GM12878 (cell line): ENCODE measurements at places on chromosomes 1 and 21. TPM values are rescaled to one million over a fixed set of nuclear protein-coding genes. Genes with fewer than 3 reads are reported as not detected.

GRCh38 chr21:45029948-45030681 lies 44.3 kb upstream of the ADARB1 start:
- no peak for DNase-seq

- DNase-seq = no peak
These were observed 45.5 kb downstream of the VWA5B1 start for GRCh38 chr1:20336105-20336605.

- no peak for DNase-seq
These were observed 2.2 kb downstream of the CAMK1G start for GRCh38 chr1:209585672-209586071.

The SLC26A9 gene
- 0.11 and 0.15 TPM in 2 replicates for total RNA-seq

DNA sequence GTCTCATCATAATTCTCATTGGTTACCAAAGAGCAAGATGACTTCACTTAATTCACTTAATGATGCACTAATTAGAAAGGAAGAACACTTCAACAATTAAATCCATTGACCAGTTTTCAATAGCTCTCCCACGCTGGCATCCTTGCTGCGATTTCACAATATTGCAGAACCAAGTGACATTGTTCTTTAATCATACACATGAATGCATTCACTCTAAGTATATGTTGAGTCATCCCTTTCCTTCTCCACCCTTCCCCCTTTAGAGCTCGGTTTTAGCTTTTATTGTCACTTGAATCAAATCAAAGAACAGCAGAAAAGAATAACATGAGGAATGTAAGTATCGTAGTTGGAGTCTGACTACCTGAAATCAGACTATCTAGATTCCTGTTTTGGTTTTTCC lies 233.6 kb upstream of the FMN2 start:
- DNase-seq = no peak

- DNase-seq = no peak
These were observed 87.9 kb upstream of the HMCN1 start for GRCh38 chr1:185646202-185646683.

DNA sequence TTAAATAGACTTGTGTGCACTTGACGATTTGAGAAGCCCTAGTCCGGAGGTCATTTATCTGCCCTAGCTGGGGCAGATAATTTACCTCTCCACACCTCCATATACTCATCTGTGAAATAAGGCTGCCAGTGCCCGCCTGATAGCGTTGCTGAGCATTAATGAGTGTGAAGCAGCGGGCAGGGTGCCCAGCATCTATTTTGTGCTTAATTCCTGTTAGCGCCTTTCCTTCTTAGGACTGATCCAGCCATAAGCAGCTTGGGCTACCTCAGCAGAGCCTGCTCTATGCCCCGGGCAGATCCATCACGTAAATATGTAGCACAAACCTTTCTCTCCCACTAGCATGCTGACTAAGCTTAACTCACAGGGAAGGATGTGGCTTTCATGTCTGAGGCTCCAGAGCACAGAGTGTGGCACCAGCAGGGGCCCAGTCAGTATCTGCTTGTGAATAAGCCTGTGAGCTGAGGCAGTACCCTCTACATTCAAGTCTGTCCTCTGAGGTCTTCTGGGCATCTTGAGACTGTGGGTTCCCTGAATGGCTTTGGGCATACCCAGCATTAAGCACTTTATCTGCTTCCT lies 21.5 kb upstream of the RNF187 start:
- DNase-seq = no peak

The PDZK1 gene
- 0.10 TPM in 1 of 2 replicates, not detected in the other for total RNA-seq

The TNFAIP8L2 gene
- total RNA-seq = 5.4 and 6.2 TPM in 2 replicates

The AKNAD1 gene
- not detected in 2 replicates for total RNA-seq

DNA sequence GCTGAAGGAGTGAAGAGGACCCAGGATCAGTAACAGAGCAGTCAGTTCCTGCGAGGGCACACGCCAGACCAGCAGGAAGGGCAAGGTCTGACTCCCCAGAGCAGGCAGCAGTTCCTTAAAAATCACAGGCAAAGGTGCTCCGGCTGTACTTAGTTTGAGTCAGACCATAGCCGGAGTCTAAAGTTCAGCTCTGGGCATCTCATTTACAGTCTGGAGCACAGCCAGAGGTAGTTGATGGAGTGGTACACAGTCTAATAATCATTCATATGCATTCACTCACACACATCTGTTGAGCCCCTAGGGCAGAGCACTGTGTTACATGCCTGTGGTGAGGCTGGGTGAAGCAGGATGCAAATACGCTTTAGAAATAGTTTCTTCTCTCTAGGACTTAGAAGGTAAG lies 7.3 kb upstream of the AMIGO1 start:
- DNase-seq = no peak

The UMODL1 gene
- 0.05 TPM in 1 of 2 replicates, not detected in the other for total RNA-seq

GRCh38 chr1:240500647-240501046 lies 111.3 kb downstream of the GREM2 start:
- DNase-seq = no peak
